Adipocyte (in vitro differentiated cells): ENCODE measurements at places on chromosomes 7 and 10.

- peak; percentile 47 for DNase-seq
Observed at GRCh38 chr7:4479367-4480039, 202.6 kb upstream of the FOXK1 start.

DNA sequence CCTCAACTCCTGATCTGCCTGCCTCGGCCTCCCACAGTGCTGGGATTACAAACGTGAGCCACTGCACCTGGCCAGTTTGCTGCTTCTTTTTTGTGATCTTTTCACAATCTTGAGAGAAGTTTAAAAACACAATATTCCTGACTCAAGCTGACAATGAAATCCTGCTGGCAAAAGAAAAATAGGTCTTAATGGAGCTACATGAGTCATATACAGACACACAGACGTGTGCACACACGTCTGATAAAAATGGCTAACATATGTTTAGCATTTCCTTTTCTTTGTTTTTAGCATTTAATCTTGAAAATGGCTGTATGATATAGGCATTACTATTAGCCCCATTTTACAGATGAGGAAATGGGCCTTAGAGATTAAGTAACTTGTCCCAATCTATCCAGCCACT lies 29.4 kb upstream of the RAB18 start:
- DNase-seq, result no peak

- no peak for DNase-seq
Observed at GRCh38 chr7:50709151-50709550, 73.5 kb downstream of the GRB10 start.

GRCh38 chr10:30151581-30152389 lies 92.4 kb upstream of the JCAD start:
- peak; percentile 79 for DNase-seq

- no peak for DNase-seq
Observed at GRCh38 chr7:77983973-77984372, 185.4 kb downstream of the PHTF2 start.

DNA sequence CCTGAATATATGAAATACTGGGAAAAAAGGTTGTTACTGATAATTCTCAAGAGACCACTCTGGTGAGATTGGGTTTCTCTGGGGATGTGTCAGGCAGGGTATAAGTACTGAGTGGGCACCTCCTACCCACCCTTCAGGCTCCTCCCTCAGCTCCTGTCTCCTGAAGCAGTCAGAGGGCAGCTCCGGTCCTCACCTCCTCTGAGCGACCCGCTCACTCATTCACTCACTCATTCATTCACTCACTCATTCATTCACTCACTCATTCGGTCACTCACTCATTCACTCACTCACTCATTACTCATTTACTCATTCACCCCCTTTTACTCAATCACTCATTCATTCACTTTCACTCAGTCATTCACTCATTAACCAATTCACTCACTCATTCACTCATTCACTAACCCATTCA lies 6.9 kb upstream of the PFKP start:
- no peak for DNase-seq

DNA sequence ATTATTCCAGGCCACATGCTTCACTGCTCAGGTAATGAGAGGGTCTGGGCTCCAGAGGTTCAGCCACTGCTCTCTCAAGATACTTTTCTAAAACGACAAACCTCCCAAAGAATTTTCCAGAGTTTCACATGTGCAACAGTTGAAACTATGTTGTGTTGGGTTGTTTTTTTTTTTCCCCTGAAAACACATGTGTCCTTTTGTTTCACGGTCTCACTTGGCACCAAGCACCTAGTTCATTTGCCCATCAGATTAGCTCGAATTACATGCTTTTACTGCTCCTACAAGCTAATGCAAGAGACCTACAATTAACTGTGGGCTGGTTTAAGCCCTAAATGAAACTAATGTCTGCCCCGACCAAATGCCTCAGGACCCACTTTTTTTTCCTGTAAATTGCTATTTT lies 313.3 kb downstream of the FGFR2 start:
- no peak for DNase-seq

GRCh38 chr7:74290981-74291441 lies 1.8 kb downstream of the CLIP2 start:
- no peak for DNase-seq

DNA sequence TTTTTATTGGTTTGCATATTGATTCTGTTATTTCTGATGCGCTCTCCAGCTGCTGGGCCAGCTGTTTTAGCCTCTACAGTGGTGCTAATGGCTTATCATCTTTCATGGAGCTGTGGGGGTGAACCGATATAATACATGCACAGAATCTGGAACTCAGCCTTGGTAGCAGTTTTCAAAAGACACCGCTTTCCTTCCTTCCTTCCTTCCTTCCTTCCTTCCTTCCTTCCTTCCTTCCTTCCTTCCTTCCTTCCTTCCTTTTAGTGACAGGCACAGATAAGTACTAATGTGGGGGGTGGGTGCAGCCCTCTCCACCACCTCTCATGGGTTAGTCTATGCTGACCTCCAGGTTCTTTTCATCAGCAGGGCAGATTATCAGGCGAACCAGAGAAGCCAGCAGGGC lies 31.9 kb upstream of the C10orf53 start:
- no peak for DNase-seq

GRCh38 chr10:62433181-62433692 lies 59.1 kb downstream of the ZNF365 start:
- peak; percentile 91 for DNase-seq

- no peak for DNase-seq
Observed at GRCh38 chr10:30047430-30047829, 12.0 kb downstream of the JCAD start.

GRCh38 chr7:95199779-95200558 lies 124.4 kb downstream of the PON1 start:
- DNase-seq, result peak; percentile 65

- DNase-seq, result no peak
Observed at GRCh38 chr10:91653219-91653870, 20.5 kb upstream of the PPP1R3C start.

DNA sequence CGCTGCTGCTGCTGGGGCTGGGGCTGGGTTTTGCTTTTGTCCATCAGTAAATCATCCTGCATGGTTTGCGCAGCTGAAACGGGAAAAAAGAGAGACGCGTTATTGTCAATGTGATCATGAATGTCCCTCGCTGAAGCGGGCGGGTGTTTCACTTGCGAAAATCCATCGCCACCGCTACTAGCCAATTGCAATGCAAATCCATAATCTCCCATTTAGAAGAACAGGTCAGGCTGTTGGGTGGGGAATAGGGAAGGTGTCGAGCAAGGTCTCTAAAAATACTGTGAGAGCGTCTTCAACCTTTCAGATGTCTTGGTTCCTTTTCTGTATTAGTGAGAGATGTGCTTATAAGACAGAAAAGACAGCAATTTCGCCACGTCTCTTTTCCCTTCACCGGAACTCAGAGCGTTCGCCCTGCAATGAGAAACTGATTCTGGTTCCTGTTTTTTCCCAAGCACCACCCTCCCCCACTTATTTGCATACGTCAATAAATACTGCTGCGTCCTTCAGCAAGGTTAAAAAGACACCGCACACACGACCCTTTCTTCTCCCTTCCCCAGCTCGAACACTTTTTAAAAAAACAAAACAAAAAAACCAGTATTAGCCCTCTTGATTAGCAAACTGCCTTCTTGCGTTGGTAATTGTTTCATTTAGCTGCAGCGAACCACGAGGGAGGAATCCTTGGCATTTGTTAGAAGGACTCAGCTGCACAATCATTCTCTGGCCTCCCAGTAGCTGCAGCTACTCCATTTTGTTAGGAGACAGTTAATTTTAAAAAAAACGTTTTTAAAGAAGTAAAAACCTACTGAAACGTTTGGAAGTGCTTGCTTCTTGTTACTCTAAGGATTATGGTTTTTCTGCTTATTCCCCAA lies 50.4 kb downstream of the CPEB3 start:
- peak; percentile 85 for DNase-seq

- DNase-seq, result no peak
Observed at GRCh38 chr7:149003018-149003417, 25.3 kb downstream of the PDIA4 start.

GRCh38 chr7:103391150-103391549 lies 43.7 kb downstream of the PSMC2 start:
- no peak for DNase-seq

GRCh38 chr10:106338486-106338885 lies 826.0 kb downstream of the SORCS1 start:
- no peak for DNase-seq

DNA sequence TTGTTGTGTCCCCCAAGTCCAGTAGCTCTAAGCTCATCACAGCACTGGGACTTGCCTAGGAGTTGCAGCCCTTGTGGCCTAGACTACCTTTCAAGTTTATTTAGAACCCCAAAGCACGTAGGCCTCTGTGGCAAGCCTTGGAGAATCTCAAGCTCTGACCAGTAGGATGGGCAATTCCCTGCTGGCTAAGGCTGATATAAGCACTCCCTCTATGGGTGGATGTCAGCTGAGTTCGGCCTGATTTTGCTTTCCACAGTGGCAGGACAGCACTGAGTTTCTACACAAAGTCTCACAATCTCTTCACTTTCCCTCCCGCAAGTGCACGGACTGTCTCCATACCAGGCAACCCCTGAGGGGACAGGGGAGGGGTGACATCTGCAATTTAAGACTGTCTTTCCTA lies 886.4 kb upstream of the LRRN3 start:
- no peak for DNase-seq

GRCh38 chr10:132861116-132861691 lies 75.3 kb upstream of the NKX6-2 start:
- DNase-seq, result no peak

- no peak for DNase-seq
Observed at GRCh38 chr7:73704640-73705550, 14.6 kb downstream of the STX1A start.

GRCh38 chr10:62517252-62517651 lies 143.1 kb downstream of the ZNF365 start:
- DNase-seq, result no peak

DNA sequence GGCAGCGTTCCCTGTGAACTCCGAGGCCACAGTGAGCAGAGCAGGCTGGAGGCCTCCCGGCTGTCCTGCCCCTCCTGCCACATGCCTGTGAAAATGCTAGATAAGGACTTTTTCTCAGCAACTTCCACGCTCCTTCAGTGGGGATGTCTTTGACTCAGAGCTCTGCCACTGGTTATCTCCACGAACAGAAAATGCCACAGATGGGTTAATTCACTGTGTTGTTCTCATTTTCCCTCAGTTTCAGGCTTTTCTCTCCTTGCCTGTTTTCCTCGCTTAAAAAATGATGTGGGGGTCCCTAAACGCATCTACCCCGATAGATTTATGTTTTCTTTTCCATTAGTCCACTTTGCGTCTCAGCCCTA lies 51.3 kb downstream of the IKZF1 start:
- no peak for DNase-seq

GRCh38 chr7:1433128-1433920 lies 25.9 kb downstream of the MICALL2 start:
- DNase-seq, result no peak

DNA sequence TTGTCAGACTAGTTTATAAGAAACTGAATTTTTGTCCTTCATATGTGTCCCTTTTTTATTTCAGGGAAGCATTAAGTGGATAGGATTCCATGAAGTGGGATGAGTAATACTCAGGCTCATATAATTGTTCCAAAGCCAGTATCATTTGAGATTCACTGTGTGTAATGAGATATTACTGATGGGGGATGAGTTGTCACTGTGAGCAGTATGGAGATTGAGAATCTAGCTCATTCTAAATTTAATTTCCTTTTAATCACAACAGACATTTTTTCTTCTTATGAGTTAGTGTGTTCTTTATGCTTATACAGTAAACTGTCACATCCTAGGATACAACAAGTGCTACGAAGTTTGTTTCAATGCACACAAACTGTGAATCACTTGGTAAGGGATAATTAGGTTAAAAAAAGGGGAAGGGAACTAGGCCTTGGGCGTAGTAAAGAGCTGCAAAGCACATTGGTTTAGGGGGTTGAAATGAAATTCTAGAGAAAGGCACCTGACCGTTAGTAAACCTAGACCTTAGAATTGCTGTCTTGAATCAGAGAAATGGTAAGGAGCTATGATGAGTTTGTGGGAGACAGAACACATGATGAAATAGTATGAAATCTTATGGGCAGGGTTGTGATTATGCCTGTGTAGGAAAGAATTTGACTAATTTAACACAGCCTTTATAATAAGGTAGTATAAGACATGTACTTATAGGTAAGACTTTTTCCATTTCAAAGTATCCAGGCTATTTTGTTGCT lies 153.4 kb downstream of the MLLT10 start:
- peak; percentile 70 for DNase-seq

GRCh38 chr7:71220210-71220695 lies 88.3 kb downstream of the GALNT17 start:
- DNase-seq, result no peak

DNA sequence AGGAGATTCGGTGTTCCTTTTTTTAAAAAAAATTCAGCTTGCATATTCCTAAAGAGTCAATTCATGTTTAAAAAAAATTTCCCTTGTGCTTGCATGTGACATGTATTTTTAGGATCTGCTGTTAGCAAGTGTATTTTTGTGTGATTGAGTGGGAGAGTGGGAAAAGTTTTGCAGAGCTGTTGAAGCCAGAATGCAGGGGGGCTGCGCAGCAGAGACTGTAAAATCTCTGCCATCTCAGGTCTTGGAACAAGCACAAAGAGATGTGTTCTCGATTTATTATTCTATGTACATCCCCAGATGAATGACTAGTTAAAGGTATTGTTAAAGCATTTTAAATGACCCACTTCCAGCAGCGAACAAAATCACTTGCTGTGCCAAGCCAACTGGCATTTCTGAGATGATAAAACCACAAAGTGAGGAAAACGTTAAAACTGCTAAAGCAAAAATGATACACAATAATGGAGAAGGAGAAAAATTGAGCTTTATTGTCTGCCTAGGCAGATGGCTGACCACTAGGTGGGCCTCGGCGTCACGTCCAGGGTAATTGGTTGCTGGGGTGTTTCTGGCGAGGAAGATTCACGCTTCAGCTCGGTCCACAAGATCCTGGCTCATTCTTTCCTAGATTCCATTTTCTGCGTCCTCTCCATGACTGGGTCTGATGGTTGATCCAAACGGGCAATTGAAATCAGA lies 67.0 kb upstream of the ATRNL1 start:
- DNase-seq, result no peak

- no peak for DNase-seq
Observed at GRCh38 chr10:118712930-118713634, 41.7 kb downstream of the CACUL1 start.

- no peak for DNase-seq
Observed at GRCh38 chr7:95607561-95607960, 11.2 kb upstream of the PDK4 start.

DNA sequence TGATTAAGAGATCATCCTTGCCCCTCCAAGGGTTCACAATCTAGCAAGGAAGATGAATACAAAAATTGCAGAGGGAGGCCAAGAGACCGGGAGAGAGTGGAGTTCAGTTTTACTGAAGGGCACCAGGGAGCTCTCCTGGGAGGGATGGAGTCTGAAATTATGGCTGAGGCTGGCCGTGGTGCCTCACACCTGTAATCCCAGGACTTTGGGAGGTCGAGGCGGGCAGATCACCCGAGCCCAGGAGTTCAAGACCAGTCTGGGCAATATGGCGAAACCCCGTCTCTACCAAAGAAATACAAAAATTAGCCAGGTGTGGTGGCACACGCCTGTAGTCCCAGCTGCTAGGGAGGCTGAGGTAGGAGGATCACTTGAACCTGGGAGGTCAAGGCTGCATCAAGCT lies 51.4 kb upstream of the MXI1 start:
- DNase-seq, result no peak
